ENCODE measurements at places on chromosomes 5 and 9.

GRCh38 chr5:145941448-145942130, 5.2 kb downstream of the SH3RF2 start:
- H3K27me3 ChIP-seq = peaks cover 10% of the 10 kb centered on the region
- peaks cover 72% of the 10 kb centered on the region for H3K4me1 ChIP-seq
- H3K27ac ChIP-seq = no peak overlapping the region

GRCh38 chr5:135600971-135601381, 22.2 kb upstream of the CXCL14 start:
- no peak overlapping the region for H3K4me3 ChIP-seq
- H3K36me3 ChIP-seq = no peaks in the 10 kb centered on the region
- no peaks in the 10 kb centered on the region for H3K27me3 ChIP-seq
- no peak overlapping the region for H3K27ac ChIP-seq

GRCh38 chr9:111940697-111941096, 44.1 kb downstream of the UGCG start:
- peaks cover 3% of the 10 kb centered on the region for H3K27me3 ChIP-seq
- peaks cover 23% of the 10 kb centered on the region for H3K4me1 ChIP-seq
- no peak for DNase-seq

GRCh38 chr9:96660692-96661248, 5.7 kb upstream of the PRXL2C start:
- peaks cover 15% of the 10 kb centered on the region for H3K27me3 ChIP-seq
- no peak overlapping the region for H3K4me3 ChIP-seq
- no peaks in the 10 kb centered on the region for H3K36me3 ChIP-seq
- H3K4me1 ChIP-seq = peaks cover 4% of the 10 kb centered on the region
- no peak for DNase-seq

DNA sequence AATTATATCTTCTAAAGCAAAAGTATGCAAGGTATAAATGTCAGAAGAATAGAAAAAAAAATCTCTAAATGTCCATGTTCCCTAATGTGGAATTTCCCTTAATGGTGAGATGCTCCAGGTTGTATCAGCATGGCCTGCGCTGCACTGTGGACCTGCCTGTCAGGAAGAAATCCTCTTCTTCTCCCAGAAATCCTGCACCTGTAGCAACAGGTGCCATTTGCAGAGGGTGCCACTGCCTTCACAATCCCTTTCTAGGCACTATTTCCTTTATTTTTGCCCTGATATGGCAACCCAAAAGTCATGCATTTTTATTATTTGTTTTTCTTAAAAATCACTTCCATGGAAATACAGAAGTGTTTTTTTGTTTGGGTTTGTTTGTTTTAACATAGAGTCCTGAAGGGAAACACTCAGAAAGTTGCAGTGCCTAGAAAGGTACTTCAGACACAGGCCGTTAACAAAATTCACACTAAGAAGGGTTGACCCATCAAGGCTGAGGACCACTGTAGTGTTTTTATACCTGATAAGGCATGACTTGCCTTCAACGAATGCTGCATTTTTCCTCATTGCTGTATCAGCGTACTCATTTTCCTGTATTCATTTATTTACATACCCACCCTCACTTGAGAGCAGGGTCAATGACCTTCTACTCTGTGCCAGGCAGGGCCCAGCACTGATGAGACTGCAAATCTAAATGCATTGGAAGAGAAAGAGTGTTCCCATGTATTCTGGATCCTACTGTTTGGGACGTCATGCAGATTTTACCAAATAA, 177.8 kb downstream of the SNX18 start:
- H3K4me1 ChIP-seq = peaks cover 3% of the 10 kb centered on the region
- DNase-seq = no peak
- H3K27ac ChIP-seq = no peak overlapping the region
- no peak overlapping the region for H3K4me3 ChIP-seq

Measured in T-helper 2 cell treated with Interferon-gamma antibody and Interleukin-4, amounts not matched to agents 5 μg/mL and 100 μg/mL, for 36 hours (primary cell).